ENCODE measurements at places on chromosomes 11 and 22.

DNA sequence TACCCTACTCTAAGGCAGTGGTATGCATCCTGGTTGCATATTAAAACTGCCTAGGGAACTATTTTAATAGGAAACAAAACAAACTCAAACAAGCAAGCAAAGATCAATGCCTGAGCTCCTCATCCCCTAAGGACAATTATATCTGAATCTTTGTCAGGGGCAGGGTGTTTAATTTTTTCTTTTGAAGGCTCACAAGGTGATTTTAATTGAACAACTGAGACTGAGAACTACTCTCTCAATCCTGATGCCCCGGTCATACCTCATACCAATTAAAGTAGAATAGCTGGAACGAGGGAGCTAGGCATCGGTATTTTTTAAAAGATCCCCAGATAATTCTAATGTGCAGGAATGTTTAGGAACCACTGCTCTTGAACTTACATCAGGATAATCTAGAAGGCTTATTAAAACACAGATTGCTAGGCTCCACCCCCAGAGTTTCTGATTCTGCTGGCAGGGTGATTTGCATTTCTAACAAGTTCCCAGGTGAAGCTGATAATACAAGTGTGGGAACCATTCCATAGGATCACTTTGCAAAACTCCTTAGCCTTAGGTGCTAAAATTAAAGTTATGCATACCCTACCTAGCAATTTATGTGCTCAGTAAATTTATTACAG is 416.5 kb downstream of the GUCY1A2 start:
- DNase-seq = no peak

DNA sequence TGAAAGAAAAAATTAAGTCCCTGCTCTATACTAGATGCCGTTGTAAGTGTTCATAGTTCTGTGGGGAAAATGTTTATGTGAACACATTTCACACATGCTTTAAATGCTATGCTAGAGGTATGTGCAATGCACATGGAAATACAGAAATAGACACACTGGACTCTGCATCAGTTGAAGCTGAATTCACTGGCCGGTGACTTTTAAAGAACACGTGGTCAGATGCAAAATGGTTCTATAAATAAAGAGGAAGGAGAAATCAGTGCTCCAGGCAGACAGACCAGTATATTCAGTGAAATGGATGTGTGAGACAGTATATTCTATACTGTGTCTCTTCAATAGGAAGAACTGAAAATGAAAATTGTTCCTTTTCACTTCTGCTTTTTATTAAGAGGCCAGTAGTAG is 29.9 kb downstream of the TRPC6 start:
- no peak for DNase-seq

DNA sequence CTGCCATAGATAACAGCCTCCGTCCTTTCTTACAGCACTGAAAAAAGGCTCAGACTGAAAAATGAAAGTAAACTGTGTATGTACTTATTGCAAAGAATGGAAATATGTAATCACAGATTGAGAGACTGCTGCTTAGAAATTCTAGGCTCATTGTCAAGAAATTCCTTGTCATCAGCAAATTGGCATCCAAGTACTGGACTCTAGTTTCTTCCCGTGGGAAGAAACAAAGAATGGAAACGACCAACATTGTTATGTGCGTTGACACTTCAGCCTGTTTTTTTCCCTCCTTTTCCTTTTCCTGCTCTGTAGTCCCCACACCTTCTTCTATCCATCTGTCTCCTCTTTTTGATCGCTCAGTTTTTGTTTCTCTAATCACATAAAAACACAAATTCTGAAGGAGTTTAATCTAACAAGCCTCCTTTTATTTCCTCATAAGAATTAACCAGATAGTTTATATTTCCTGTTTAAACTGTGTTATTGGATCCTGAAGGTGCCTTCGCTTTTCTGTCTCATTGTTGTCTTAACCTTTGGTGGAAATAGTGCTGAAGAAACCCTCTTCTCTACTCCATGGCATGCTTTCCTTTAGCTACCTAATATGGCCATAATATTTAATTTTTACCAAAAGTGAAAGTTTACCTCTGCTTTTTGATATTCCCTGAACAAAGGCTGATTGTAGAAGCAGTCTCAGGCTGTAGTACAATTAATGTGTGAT is 20.0 kb upstream of the CASP12 start:
- no peak for DNase-seq

DNA sequence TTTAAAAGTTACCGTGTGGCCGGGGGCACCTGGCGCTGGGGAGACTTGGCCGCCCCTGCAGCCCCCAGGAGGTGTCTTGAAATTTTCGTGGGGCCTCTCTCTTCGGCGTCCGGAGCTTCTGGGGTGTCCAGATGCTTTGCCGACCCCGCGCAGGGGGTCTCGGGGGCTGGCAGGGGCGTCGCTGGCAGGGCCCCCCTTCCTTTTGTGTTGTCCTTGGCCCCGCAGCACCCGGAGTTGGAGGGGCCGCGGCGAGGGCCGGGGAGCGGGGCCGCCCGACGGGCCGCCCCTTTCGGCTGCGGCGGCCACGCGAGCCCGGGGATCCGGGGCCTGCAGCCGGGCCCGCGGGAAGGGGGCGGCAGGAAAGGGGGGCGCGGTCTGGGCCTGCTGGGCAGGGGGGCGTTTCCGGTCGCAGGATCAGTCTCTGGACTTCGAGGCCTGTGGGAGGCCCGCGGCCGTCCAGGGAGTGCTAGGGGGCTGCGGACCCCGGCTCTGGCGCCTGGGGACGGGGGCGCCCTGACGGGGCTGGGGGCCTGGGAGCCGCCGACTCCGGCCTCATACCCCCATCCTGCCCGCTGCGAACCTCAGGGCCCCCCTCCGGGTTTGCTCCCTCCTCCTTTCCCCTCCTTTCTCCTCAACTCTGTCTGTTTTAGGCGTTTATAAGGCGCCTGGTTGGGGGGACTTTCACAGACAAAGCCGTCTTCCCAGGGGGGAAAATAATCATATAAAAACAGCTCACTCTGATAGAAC is 869 bp downstream of the ZC3H7B start:
- DNase-seq = no peak

GRCh38 chr22:23074451-23074850 is 4.1 kb downstream of the GNAZ start:
- no peak for DNase-seq

DNA sequence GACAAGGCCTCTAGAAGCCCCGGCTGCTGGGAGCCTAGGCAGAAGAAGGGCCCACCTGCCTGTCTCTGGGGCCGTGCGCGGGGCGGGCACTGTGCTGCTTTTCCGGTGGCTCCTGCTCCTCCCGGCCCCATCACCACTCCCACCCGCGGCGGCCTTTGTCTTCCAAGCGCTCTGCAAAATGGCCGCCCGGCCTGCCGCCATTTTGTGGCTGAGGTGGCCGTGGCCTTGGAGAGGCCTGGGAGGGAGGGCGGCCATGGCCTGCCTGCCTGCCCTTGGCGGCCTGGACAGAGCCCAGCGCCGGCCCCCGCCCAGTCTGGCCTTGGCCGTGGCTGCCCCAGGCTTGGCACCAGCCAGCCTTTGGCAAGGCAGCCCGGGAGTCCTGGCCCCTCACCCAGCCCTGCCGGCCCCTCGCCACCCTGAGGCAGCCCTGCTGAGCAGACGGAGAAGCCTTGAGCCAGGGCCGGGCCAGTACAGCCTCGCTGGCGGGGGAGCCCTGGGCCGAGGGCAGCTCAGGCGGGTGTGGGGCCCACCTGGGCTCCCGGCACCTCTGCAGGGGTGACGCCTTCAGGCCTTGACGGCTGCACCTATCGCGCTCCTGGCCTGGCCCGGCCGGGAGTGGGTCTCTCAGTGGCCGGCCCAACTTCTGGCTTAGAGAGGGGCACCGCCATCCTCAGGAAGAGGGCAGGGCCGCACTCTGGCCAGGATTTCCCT is 46.0 kb upstream of the PPARA start:
- no peak for DNase-seq

DNA sequence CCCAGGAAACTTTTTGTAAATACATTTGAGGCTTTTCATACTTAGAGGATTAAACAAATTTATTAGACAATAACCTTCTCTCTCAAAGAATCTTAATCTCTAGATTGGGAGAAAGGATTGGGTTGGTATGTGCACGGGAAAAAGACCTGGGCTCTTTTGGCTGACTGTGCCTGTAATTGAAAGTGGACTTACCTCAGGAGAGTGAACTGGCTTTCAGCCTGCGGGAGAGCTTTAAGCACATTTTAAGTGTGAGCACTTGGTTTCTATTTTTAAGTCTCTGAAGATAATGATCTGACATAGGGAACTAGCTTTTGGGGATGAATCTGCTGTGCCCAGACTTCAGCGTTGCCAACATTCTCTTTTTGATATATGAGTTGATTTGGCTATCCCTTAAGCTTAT is 35.8 kb downstream of the UVRAG start:
- no peak for DNase-seq

GRCh38 chr22:37639070-37639760 is at the start of gene SH3BP1:
TSS of gene SH3BP1 (plus strand) at chr22:37639669. CDS start at chr22:37639788, 119 bp downstream.
- DNase-seq = peak; percentile 47
